ENCODE measurements at places on chromosomes 12 and 14.

GRCh38 chr12:110821917-110822316 lies 24.9 kb upstream of the CCDC63 start:
- no peak for DNase-seq

DNA sequence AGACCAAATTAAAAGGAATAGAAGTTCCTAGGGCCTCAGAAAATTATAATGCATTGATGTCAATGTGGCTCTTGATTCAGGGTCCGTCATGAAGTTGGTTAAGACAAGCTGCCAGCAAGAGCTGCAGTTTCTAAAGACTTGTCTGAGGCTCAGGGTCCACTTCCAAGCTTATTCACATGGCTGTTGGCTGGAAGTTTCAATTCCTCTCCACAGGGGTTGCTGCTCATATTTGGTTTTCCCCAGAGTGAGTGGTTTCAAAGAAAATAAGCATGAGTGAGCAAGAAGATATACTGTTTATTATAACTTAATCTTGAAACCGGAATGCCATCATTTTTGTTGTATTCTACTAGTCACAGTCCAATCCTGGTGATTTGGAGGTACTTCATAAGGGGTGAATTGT lies 1247.4 kb downstream of the LRFN5 start:
- DNase-seq, result no peak

- DNase-seq, result no peak
These were observed 37.8 kb downstream of the CCDC92 start for GRCh38 chr12:123934829-123935228.

- DNase-seq, result peak; percentile 64
These were observed 142.8 kb downstream of the SLC8A3 start for GRCh38 chr14:70045844-70046535.

DNA sequence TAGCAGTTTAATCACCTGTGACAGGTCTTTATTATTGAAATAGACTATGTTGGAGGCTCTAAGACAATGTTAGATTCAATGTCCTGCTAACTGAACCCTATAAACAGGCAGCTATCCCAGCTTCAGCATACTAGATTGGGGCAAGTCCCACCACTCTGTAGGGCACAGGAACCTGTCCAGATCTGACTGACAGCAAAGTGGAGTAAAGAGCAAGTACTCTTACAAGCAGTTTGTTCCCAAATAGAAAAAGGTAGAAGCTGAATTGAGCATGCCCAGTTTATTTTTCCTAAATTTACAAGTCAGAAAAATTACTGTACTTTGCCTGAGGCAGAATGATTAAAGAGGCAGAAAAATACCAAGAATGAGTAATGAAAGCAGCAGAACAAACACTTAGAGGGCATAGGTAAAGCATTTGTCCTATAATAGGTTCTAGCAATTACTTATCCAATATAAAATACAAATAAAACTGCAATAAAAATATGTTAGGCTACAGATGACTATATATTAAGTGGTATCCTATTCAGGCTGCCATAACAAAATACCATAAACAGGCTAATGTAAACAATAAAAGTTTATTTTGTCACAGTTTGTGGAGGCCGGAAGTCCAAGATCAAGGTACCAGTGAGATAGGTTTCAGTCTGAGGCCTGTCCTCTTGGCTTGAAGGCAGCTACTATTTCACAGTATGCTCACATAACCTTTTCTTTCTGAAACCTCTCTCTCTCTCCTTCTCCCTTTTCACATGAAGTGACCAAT lies 868.2 kb downstream of the C12orf50 start:
- no peak for DNase-seq

GRCh38 chr12:117892441-117892840 lies 76.3 kb downstream of the KSR2 start:
- DNase-seq, result no peak

DNA sequence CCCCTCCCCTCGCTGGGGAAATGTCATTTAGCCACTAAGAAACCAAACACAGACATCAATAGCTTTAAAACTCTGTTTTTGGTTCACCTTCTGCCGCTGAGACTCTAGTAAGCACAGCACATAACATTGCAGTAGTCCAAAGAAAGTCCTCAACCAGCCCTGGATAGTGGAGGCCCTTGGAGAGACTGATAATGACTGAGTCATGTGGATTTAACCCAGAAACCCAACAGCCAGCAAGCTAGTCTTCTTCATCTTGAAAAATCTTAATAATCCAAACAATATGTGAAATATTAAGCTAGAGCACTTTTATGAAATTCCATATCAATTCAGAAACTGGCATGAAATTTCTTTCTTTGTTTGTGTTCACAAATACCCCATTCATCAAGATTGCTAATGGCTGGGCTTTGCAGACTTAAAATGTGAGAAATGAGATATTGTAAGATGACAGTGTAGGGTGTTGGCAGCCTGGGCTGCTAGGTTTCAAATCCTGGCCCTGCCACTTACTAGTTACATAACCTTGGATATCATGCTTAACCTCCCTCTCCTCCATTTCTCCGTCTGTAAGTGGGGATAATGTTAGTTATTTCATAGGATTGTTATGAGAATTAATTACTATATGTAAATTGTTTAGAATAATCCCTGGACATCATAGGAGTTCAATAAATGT lies 40.1 kb downstream of the RERG start:
- DNase-seq, result no peak

DNA sequence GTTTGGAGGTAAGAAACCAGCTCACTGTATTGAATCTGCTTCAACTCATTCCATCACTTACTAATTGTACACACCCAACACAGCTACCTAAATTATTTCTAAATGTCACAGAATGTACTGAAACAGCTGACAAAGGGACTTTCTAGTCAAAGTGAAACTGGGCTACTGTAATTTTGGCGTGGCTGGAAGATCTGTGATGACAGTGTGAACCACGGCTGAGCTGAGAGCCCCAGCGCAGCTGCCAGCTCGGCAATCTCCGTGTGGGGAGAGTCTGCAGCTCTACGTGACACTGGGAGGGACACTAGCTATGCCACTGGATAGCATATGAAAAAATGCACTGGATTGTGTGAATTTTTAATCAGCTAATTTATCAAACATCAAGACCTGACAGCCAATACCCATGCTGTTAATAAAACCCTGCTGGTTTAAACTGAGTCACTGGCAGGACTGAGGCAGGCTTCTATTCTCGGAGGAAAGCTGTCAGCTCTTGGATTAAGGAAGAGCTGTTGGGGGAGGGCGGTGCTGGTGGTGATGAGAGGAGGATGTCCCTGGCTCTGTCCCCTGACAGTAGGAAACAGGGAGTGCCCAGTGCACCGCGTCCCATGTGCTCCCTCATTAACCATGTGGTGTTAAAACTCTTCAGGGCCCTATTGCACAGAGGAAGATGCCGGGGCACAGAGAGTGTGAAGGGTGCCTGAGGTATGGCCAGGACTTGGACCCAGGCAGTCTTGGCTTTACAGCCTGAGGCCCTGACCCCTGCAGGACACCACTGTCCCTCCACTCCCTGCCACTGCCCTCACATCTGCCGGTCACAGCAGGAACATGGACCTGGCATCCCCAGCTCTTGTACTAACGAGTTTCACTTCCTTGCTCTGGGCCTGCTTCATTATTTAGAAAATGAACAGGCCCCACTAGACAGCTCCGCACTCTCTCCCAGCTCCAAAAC lies 13.3 kb downstream of the SLC15A4 start:
- DNase-seq, result no peak

- DNase-seq, result no peak
These were observed 96.4 kb upstream of the SOX5 start for GRCh38 chr12:24045816-24046257.

GRCh38 chr12:109744026-109744425 lies 30.4 kb downstream of the FAM222A start:
- peak; percentile 34 for DNase-seq

GRCh38 chr12:56163533-56164344 lies 5.6 kb downstream of the MYL6 start:
- no peak for DNase-seq

DNA sequence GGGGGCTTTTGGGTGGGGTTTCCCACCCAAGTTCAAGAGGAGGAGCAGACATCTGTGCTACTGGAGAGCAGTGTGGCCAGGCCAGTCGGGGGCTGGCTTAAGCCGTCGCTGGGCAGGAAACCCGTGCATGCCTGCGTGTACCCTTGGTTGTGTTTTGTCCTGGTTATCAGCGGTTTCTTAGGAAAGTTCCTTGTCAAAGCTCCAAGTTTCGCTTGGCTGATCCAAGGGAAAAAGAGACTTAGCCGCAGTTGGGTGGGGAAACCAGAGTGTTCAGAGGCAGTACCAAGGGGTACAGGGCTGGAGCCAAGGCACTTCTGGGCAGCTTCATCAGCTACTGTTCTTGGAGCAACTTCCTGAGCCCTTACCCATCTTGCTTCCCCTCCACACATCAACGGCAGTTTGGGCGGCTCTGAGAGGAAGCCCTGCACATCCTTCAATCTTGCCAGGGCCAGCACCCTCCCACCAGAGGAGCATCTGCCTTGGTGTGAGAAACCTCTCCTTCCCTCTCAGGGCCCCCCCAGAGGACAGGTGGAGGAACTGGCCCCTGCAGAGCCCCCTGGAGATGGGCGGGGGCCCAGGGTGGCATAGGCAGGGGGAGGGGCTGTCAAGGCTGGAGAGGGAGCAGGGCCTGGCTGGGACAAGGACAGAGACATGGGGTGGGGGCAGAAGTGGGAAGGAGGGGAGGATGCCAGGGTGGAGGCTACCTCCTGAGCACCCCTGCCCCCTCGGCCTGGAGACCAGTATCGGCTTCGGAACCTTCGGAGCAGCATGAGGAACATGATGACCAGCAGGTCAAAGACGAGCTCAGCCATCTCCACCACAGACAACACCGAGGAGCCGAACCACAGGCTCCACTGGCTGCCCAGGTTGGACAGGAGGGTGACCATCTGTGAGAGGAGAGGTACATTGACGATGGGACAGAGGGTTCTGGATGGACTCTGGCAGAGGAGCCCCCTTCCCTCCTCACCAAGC lies 5.8 kb upstream of the TNFRSF1A start:
- no peak for DNase-seq

DNA sequence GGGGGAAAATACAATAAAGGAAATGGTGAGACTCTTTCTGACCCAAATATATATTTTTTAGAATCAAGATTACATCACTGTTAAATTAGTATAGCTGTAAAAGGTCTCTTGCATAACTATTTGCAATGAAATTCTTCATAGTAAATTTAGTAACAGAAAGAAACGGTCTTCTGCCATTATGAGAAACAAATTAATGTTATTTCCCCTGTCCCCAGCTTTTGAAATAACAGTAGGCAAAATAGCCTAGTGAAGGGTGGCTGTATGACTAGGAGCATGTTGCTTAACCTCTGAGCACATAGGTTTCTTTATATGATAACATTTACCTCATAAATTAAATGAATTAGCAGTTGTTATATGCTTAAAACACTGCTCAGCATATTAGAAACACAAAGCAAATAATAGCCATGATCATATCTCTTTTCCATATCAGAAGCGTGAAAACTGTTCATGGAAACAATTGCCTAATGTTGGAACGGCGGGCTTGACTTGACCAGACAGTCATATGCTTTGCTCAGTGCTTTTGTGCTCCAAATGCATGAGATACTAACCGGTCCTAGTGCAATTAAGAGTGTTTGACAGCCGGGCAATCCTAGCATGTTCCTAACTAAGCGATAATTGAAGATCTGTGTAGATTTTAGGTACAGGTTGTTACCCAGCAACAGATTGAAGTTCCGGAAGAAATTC lies 24.0 kb downstream of the BHLHE41 start:
- DNase-seq, result no peak

GRCh38 chr12:122244565-122245371 lies 18.9 kb upstream of the DIABLO start:
- no peak for DNase-seq

GRCh38 chr14:93109572-93110481 lies 5.9 kb downstream of the ITPK1 start:
- DNase-seq, result no peak

- no peak for DNase-seq
These were observed 40.7 kb downstream of the C12orf50 start for GRCh38 chr12:87988534-87988933.

DNA sequence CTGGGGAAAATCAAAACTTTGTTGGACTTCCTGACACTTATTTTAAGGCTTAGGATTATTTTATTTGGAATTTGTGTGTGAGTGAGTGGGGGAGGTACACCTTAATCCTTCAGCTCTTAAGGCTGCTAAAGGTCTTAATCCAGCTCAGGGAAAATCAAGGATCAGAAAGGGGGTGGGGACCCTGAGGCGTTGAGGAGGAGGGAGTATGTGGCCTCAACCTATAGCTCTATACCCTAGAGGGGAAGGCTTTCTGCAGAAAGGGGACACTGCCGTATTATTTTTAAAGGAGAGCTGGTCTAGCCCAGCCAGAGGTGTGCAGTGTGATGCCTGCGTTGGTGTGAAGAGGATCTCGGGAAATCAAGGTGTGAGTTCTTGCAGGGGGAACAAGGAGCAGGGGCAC lies 20.0 kb downstream of the IRF2BPL start:
- no peak for DNase-seq

GRCh38 chr14:20302042-20302755 lies 3.6 kb downstream of the TTC5 start:
- no peak for DNase-seq

DNA sequence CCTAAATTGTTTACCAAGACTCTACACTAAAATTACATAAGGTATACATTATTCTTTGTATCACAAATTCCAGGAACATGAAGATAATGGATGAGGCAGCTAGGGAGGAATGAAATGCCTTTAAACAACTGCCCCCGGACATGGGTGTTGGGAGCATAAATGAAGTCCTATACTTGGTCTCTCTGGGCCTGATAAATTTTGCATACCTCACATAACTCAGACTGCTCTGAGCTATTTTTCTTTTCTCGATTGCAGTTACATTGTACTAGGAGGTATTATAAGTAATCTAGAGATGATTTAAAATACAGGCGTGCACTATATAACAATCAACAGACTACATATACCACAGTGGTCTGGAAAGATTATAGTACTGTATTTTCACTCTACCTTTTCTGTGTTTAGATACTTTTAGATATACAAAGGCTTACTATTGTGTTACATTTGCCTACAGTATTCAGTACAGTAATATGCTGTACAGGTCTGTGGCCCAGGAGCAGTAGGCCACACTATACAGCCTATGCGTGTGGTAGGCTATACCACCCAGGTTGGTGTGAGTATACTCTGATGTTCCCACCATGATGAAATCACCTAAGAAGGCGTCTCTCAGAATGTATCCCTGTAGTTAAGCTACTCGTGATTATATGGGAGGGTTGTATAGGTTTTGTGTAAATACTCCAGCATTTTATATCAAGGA lies 14.3 kb downstream of the FNTB start:
- DNase-seq, result no peak

- no peak for DNase-seq
These were observed 25.7 kb downstream of the FBXO33 start for GRCh38 chr14:39406560-39406959.

- DNase-seq, result no peak
These were observed 17.2 kb downstream of the TTC9 start for GRCh38 chr14:70658899-70659298.

- no peak for DNase-seq
These were observed 13.2 kb upstream of the LIMA1 start for GRCh38 chr12:50296554-50296953.

All from sciatic nerve (tissue), 2 donors.